ENCODE measurements at places on chromosomes 5 and 9. TPM values are rescaled to one million over a fixed set of nuclear protein-coding genes. Genes with fewer than 3 reads are reported as not detected.

Gene FSTL4
- total RNA-seq: not detected

DNA sequence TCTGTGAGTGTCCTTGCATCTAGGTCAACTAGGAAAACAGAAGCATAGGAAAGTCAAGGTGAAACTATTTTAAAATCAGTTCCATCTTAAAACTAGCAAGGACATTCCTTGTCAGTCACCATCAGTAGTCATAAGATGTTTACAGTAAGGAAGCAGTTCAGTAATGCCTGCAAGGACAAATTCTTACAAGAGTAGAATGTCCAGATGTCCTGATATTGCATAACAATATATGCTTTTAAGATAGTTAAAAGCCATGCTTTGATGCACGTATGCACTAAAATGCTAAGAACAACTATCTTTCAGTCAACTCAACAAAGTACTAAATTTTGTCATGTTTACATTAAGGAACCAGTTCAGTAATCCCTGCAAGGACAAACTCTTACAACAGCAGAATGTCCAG, 11.3 kb upstream of the SVEP1 start:
- no peak for DNase-seq

- no peak for DNase-seq
Measured at GRCh38 chr9:112719241-112719691, 1.3 kb upstream of the INIP start.

- DNase-seq: no peak
Measured at GRCh38 chr5:178476531-178476930, 113.7 kb downstream of the COL23A1 start.

DNA sequence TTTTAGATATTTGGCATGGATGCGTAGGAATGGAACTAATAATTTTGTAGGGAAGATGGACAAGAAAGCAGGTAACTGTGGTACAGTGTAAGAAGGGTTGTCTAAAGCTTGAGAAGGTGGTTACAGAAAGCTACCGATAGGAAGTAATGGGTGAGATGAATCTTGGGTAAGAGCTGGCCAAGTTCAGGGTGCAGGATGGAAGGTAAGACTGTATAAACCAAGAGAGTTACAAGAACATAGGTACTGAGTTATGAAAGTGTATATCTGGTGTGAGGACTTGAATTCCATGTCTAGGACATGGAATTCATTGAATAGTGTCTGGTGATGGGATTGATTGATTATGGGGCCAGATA, 1.4 kb downstream of the MCCC2 start:
- no peak for DNase-seq

All from omental fat pad (tissue), 4 donors.